ENCODE measurements at places on chromosomes 16 and 17. TPM values are rescaled to one million over a fixed set of nuclear protein-coding genes. Genes with fewer than 3 reads are reported as not detected.

DNA sequence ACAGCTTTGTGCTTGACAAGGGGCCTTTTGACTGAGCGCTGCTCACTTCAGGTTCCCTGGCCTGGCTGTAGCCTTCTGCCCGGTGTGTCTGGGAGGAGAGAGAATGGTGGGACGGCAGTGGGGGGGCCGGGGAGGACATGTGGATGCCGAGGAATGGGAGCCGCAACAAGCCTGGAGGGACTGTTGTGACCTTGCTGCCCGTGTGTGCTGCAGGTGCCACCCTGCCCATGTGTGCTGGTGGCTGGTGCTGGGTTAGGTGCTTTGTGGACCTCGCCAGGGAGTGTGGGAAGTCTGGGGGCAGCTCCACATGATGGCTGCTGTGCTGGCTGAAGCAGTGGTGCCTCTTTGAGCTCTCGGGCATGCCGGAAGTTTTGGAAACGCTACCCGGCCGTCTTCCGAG lies 132.1 kb downstream of the LAT start:
- H3K36me3 ChIP-seq: no peaks in the 10 kb centered on the region
- H3K4me3 ChIP-seq: no peak overlapping the region
- no peak overlapping the region for H3K27ac ChIP-seq
- DNase-seq: no peak

Gene KRT25
- not detected for total RNA-seq

Gene KRT33A
- total RNA-seq: not detected

Gene CCL1
- not detected for total RNA-seq

GRCh38 chr17:42844761-42845555 lies 578 bp downstream of the AOC2 start:
- no peak overlapping the region for H3K4me3 ChIP-seq
- no peak for DNase-seq
- no peak overlapping the region for H3K27ac ChIP-seq
- H3K27me3 ChIP-seq: no peaks in the 10 kb centered on the region

- H3K27ac ChIP-seq: no peak overlapping the region
- no peak for DNase-seq
- H3K4me1 ChIP-seq: no peaks in the 10 kb centered on the region
- H3K36me3 ChIP-seq: peaks cover 57% of the 10 kb centered on the region
These were observed 36.3 kb downstream of the OR1D5 start for GRCh38 chr17:3026856-3027751.

Gene HSD11B2
- total RNA-seq: not detected

Gene CES1
- total RNA-seq: 0.37 TPM

DNA sequence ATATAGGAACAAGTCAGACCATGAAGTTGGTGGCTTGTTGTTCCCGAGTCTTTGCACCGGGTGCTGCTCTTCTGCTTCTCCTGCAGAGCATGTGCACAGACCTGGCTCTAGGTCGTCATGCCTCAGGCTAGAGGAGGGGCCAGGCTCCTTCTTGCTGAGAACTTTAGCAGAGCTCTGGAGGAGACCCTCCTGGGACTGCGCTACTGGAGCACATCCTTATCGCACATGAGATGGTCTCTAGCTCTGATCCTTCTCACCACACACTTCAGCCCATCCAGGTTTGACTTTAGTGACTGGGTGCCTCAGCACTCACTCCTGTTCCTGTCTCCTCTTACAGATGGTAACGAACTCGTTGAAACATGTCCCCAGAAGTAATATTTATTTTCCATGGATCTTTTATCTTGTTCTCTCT lies 14.9 kb downstream of the FOXK2 start:
- H3K27ac ChIP-seq: no peak overlapping the region
- no peaks in the 10 kb centered on the region for H3K36me3 ChIP-seq
- no peaks in the 10 kb centered on the region for H3K27me3 ChIP-seq
- no peak for DNase-seq
- H3K4me3 ChIP-seq: no peak overlapping the region

Gene ZG16
- not detected for total RNA-seq
